ENCODE measurements at places on chromosomes 1 and 21.

- peak; percentile 85 for DNase-seq
Measured at GRCh38 chr1:117059334-117059677, 820 bp upstream of the TTF2 start.

DNA sequence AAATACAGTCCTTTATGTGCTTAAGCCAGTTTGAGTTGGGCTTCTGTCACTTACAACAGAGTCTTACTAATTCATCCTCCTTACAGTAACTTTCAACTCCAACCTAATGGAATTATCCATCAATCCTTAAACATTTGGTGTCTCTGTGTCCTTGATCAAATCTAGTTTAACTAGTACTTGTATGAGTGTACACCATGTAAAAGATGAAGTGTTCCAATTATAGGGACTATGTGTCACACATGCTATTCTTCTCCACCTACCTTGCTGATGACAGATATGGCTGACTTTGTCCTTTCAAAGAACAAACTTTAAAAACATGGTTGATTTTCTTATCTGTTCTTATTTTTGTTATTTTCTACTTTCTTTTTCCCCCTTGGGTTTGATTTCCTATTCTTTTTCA lies 60.4 kb upstream of the NBPF3 start:
- no peak for DNase-seq

GRCh38 chr1:103363008-103363365 lies 162.5 kb upstream of the RNPC3 start:
- DNase-seq, result no peak

GRCh38 chr1:202981939-202982338 lies 14.9 kb upstream of the CYB5R1 start:
- DNase-seq, result no peak

- DNase-seq, result no peak
Measured at GRCh38 chr1:26991310-26992116, 2.0 kb upstream of the TRNP1 start.

- no peak for DNase-seq
Measured at GRCh38 chr1:177944016-177944949, 25.6 kb downstream of the SEC16B start.

GRCh38 chr1:55359611-55360010 lies 144.4 kb upstream of the USP24 start:
- no peak for DNase-seq

DNA sequence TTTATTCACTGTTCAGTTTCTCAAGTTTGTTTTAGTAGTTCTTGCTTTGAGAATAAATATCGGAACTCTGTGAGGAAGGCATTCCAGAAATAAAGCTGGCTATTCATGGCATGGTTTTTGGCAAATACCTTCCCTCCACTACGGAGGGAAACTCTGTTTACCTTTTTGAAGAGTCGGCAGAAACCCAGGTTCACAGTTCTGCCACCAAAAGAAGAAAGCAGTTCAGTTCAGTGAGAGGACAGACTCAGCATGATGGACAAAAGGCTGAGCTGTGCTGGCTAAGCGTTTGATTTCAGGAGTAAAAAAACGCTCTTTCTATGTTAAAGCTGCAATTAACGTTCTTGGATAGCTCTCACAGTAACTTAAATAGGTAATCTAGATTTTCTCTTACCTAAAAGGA lies 42.4 kb downstream of the CNN3 start:
- DNase-seq, result no peak

GRCh38 chr1:155969377-155969791 lies 9.0 kb downstream of the ARHGEF2 start:
- DNase-seq, result no peak

DNA sequence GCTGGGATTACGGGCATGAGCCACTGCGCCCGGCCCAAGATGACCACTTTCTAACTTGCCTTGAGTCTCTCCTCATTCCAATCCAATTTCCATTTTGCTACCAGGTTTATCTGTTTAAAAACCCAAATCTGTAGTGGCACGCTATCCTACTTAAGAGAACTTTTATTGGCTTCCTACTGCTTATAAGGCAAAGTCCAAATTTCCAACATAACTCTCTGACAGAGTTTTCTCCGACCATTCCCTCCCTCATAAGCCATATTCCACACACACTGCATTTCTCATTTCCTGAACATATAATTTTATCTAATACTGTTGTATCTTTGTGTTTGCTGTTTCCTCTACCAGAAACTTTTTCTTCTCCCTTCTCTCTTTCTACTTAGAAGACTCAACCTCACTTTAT lies 15.3 kb downstream of the SF3A3 start:
- no peak for DNase-seq

DNA sequence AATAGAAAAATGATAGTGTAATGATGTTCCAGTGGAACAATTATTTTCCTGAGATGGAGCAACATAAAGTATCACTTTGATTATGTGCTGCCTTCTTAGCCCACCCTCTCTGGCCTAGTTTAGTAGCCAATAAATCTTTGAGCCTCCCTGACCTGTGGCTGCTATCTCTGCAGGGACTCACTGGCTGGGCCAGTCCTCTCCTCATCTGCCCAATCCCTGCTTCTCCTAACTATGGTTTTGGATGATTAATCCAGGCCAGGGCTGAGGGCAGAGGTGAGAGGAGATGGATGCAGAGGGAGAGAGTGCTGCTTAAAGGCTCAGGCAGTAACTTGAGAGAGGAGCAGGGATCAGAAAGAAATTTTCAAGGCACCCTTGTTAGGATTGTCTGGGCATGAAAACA lies 89.0 kb upstream of the CD34 start:
- DNase-seq, result no peak

GRCh38 chr1:47996406-47997226 lies 569 bp downstream of the TRABD2B start:
- DNase-seq, result no peak

GRCh38 chr1:57307392-57308170 lies 116.3 kb downstream of the DAB1 start:
- no peak for DNase-seq

GRCh38 chr1:102970496-102971078 lies 137.7 kb downstream of the COL11A1 start:
- peak; percentile 50 for DNase-seq

DNA sequence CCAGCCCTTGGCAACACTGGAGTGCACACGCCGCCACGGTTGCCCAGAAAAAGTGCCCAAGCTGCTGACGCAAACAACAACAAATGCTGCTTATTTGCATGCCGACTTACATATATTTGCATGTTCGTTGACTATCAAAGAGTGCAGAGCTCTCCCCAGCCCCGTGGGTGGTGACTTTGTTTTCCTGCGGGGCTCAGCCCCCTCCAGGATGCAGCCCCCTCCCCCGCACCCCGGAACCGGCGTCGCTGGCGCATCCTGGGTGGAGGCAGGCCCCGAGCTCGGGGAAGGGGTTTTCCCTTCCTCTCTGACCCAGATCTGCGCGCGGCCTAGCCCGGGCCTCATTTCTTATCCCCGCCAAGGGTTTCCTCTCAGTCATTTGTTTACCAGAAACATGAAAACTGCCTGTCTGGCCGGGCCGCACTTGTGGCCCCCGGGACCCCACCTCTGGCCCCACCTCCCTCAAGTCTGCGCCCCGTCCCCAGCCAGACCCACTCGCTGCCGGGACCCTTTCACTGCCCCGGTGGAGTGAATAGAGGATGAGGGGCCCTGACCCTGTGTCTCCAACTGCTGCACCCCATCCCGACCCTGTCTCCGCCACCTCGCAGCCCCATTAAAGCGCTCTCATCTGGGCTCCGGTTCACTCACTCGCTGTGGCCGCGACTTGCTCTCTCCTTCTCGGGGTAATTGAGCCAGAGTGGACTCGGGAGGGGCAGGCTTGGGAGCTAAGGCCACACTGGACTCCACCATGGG lies 5.5 kb downstream of the TNFRSF25 start:
- DNase-seq, result peak; percentile 85

- DNase-seq, result no peak
Measured at GRCh38 chr1:3133686-3134085, 64.7 kb downstream of the PRDM16 start.

DNA sequence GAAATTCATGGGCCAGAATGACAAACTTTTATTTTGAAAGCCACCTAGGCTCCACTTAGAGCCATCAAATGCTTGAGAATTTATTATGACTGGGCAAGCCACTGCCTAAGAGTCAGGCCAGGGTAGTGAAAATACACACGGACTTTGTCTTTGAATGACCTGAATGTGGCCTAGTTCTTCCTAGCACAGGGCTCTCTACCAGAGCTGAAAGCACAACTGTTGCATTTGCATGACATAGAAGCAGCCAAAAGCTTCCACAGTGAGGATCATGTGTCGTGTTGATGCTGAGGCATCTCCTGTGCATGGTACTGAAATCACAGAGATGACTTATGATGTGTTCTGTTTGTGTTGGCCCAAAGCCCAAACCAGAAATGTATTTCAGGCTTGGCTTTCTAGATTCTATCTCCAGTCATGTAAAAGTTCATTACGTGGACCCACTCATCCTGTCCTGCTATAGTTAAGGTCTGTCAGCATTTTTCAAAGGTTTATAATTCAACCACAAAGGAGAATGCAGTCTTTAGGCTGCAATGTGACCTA lies 164.0 kb upstream of the UBE2U start:
- DNase-seq, result no peak

DNA sequence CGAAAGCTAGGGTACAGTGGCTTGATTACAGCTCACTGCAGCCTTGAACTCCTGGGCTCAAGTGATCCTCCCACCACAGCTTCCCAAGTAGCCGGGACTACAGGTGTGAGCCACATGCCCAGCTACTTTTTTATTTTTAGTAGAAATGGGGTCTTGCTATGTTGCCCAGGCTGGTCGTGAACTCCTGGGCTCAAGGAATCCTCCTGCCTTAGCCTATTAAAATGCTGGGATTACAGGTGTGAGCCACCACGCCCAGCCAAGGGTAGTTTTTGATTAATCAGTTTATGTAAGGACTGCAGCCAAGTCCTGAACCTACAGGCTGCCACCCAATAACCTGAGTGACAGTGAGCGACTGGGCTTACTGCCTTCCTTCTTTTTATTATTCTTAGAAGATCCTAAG lies 88.3 kb downstream of the PIK3R3 start:
- DNase-seq, result no peak

- DNase-seq, result no peak
Measured at GRCh38 chr1:10178597-10179405, 31.6 kb upstream of the KIF1B start.

DNA sequence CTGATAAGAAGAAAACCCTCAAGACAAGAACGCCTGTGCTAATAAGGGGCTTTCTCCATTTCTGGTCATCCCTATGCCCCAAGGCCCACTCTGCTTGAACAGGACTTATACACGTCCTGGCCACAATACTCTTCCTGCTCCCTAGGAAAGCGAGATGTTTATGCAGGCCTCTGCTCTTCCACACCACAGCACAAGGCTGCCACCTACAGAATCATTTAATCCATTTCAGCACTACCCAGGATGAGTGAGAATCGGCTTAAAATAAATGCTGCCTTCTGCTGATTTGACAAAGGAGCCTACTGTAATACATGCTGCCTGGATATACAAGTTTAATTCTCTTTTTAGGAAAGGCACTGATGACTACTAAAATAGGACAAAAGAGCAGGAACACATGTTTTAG lies 29.4 kb downstream of the FRRS1 start:
- DNase-seq, result no peak

DNA sequence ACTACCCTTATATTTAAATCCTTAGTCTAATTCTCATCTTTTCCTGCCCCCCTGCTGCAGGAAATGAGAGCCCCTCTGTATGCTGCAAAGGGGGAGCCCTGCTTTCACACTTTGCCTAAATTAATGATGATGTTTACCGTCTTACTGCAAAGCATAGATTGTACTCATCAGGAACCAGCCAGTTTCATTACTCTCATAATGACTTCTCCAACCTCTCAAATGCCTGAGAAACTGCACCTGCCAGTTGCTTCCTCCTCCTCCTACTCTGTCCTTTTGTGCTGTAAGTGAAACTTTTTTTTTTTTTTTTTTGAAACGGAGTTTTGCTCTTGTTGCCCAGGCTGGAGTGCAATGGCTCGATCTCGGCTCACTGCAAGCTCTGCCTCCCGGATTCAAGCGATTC lies 101.7 kb downstream of the ADSS2 start:
- DNase-seq, result no peak

- DNase-seq, result no peak
Measured at GRCh38 chr1:86409416-86410021, 13.4 kb upstream of the ODF2L start.

GRCh38 chr1:54227891-54228310 lies 27.9 kb downstream of the MRPL37 start:
- DNase-seq, result no peak

DNA sequence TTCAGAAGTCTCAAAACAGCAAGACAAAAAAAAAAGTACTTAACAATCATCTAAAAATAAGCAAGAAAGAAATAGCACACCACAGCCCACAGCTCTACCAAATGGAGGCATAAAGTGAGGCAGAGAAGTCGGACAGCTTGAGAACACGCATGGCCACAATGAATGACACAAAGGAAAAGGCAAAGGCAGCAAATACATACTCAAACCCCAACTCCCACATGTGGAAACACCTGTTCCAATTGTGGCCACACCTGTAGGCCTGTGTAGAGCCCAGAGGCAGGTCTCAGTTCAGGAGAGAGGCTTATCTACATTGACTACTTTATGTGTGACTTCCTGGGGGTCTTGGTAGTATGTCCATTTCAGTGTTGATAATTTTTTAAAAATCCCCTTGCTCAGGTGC lies 543.5 kb downstream of the LMO4 start:
- no peak for DNase-seq

- no peak for DNase-seq
Measured at GRCh38 chr1:212255705-212256307, 29.4 kb upstream of the PPP2R5A start.

DNA sequence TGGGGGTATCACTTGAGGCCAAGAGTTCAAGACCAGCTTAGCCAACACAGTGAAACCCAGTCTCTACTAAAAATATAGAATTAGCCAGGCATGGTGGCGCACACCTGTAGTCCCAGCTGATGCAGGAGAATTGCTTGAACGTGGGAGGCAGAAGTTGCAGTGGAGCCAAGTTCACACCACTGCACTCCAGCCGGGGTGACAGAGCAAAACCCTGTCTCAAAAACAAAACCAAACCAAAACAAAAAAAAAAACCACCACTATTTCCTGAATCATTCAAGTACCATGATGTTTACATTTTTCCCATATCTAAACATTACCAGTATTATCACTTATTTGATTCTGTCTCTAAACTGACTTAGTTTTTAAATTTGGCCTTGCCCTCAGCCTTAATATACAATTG lies 29.5 kb downstream of the TUT4 start:
- no peak for DNase-seq

DNA sequence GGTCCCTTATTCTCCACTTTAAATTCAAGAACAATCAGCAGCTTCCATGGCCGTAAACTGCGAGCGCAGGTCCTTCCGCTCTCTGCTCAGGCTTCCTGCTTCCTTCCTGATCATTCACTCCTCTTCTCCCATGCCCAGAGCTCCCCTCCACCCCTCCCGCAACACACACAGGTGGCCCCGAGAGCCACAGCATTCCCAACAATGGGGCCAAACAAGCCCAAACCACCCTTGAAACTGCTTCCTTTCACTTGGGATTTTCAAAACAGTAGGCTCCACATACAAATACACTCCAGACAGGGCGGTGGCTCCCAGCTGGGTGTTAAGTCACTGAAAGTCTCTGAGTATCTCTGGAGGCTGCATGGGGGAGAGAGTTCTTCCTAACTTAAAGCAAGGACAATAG lies 11.4 kb downstream of the FAM89A start:
- DNase-seq, result no peak

Measured in activated CD8-positive, alpha-beta memory T cell treated with anti-CD3 and anti-CD28 coated beads, Interleukin-2, amount 50 U/mL, for 48 hours (primary cell).